Small intestine (tissue), 16 donors: ENCODE measurements at places on chromosomes 16 and 17.

DNA sequence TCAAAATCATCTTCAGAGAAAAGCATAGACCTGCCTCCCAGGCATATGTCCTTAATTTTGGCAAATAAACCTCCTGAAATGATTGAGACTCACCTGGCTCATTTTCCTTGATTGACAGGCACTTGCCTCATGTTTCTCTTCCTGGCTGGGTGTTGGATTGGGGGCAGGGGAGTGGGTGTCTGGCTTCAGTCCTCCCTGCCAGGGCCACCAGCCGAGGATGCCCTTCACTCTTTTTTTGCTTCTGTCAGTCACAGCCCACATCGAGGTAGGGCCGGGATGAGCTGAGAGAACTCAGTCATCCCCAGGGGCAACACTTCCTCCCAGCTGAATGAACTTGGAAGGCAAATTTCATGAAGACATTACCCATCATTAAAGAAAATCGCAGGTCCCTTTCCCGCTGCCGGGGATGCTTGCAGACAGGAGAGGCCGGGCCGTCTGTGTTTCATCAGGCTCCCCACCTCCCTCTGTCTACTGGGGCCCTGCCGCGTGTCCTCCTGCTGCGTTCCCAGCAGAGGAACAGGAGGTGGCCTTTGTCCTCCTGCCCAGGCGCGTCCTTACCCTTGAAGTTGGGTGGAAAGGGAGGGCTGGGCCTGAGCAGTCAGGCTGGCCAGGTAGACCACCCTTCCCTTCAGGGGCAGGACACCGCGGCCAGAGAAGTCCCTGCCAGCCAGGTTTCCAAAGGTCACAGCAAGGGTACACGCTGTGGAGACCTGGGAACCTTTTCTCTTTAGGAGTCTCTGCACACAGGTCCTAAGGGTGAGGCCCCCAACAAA lies 11.2 kb upstream of the DNAH17 start:
- DNase-seq: peak; percentile 53

GRCh38 chr17:75592348-75593020 lies 4.9 kb downstream of the MYO15B start:
- no peak for DNase-seq

GRCh38 chr16:3190949-3191353 lies 2.9 kb downstream of the OR1F1 start:
- peak; percentile 41 for DNase-seq

- DNase-seq: no peak
These were observed 10.7 kb upstream of the CNGB1 start for GRCh38 chr16:57981636-57982035.

DNA sequence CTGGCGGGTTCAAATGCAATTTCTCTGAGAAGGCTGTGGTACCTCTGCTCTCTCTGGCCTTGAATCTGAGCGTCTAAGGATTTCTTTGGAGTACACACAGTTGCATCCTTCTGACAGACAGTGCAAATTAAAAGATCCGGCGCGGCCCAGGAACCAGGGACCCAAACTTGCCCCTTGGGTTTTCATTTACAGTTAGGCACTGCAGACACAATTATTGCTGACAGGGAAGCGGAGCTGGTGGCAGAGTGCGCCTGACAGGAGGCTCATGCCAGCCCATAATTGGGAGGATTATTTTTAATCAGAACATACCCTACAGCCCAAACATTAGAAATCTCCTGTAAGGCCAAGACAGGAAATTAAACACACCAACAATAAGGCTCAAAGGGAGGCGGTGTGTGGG lies 1023.4 kb upstream of the RBFOX1 start:
- no peak for DNase-seq

DNA sequence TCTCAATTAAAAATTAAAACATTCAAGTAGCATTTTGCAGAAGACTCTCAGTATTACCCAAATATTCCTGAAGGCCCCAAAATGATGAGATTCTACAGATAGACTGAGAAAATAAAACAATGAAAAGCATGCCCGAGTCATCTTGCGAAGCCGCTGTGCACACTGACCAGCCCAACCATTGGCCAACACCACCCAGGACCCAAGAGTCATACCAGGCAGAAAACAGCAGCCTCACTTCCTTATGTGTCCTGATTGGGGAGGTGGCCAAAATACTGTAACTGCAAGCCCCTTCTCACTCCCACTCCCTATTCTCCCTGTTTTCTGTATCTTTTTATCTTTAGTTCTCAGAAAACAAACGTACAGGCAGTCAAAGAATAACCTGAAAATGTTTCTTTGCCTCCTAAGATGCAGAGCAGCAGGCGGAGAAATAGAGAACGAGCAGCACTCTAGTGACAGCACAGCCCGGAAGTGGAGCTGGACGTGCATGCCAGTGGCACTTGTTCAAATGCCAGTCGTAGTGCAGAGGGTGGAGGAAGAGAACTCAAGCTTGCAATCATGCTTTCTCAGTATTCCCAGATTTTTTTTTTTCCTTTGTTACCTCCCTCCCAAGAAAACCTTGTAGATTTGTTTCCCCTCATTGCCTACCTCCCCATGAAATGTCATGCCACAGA lies 182.3 kb upstream of the SOX9 start:
- DNase-seq: no peak

DNA sequence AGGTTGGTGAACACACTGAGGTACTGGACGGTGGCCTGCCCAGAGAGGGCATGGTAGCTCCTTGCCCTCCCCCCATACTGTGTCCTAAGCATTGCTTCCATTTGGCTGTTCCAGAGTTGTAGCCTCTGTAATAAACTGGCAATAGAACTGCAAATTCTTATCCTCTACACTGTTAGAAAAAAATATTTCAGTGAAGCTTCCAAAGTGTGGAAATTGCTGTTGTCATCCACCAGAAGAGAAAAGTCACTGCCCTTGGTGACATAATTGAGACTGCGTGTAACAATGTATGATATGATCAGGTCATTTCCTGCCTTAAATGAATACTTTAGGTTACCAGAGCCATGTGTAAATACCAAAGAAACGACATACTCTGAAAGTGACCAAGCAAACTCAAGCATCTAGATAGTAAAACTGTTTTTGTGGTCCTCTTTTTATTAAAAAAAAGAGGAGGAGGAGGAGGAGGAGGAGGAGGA lies 65.9 kb downstream of the CEP95 start:
- DNase-seq: no peak

DNA sequence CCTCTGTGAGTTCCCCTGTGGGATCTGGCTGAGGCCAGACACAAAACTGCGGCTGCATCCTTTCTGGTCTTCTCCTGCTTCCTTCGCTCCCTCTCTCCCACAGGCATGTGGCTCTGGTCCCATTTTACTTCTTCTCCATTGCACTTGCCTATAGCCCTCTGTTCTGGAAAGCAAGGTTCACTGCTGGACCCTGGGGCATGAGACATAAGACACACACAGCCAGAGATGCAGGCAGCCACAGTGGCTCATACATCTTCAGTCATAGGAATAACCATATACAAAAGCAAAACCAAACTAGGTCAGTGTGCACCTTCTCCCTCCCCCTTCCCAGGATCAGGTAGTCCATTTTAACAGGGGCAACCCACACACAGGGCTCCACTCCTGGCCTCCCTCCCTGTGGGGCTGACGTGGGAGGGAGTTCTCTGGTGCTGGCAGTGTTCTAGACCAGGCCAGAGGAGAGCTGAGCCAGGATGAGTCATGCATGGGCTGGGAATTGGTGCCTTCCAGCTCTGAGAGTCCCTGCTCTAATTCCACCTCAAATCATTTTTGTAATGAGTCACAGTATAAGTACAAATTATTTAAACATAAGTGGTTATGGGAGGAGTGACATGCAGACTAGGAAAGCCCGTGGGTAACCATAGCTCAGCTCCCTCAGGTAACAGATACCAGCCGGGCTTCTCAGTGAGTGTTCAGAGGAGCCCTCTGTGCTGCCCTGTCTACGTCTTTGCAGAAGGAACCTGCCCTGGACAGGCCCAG lies 58.0 kb downstream of the ASIC2 start:
- no peak for DNase-seq

DNA sequence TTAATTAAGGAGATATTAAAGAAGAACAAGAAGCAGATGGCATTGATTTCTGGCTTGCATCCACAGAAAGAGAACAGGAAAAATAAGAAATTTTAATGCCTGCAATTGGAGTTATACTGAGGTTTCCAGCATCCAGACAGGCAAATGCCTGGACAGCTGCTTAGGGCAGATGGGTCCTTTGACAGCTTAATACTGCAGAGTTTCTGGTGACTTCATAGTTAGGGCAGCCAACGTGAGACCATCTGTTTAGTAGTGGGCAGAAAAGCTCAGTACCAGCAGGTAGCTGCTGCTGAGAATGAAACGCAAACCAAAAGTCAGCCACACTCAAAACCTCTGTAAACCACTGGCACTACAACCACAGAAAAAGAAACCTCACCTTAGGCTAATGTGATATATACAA lies 109.8 kb downstream of the CDK5R1 start:
- no peak for DNase-seq

GRCh38 chr16:30725418-30725792 lies 22.8 kb upstream of the PHKG2 start:
- no peak for DNase-seq

GRCh38 chr16:592518-593306 lies 2.8 kb downstream of the RAB40C start:
- DNase-seq: peak; percentile 82

DNA sequence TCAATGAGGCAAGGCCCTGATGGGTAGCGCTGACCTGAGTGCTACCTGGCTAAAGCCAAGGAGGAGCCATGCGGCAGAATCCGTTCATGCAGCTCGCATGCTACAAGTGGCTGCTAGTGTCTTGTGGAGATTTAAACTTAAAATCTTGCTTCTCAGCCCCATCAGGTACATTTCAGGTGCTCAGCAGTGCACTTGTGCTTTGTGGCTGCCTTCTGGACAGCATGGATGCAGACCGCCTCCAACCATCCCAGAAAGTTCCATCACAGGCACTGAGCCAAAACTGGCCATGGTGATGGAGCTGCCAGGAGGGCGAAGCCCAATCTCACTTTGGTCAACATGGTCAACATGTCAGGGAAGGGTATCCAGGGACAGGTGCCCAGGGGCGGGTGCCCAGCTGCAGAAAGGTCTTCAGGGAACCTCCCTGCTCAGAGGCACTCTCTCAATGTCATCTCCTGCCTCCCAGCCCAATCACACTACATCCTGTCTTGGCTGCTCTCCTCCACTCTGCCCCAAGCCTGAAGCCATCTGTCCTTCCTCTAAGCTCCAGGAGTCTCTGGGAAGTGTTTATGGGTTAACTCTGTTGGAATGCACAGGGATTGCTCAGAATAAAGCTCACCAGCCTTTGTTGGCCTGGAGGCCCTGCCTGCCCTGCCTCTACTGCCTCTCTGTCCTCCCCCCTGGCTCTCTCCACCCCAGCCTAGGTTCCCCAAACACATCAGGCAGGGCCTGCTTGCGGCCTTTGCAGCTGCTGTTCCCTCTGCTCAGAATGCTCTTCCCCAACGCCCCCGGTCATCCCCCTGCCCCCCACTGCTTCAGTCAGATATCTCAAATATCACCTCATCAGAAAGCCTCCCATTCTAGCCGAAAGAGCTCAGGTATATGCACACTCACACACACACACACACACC lies 18.3 kb upstream of the TNFRSF13B start:
- no peak for DNase-seq

GRCh38 chr17:36934144-36934691 lies 3.1 kb upstream of the LHX1 start:
- DNase-seq: no peak

DNA sequence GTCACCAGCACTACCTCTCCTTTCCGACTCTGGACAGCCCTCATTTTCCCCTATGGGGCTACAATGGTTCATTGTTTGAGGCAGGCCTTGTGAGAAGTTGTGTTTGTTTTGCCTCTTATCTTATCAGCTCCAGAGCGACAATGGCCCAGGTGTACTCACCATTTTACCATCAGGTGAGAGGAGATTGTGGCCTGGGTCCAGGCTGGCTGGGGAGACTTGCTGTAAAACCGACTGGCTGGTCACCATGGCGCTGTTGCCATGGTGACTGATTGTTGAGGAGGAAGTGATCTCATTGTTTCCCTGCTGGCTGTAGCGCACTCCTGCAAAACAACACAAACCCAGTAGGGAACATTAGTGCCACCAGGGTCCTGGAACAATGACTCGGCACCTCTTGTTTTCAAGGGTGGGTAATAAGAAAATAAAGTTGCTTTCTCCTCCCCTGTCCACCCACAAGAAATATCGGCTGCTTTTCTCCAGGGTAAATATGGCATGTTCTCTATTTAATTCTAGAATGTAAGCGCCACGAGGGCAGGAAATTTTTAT lies 34.4 kb downstream of the HNF1B start:
- peak; percentile 98 for DNase-seq

GRCh38 chr16:1575578-1575977 lies 36.3 kb downstream of the IFT140 start:
- no peak for DNase-seq

DNA sequence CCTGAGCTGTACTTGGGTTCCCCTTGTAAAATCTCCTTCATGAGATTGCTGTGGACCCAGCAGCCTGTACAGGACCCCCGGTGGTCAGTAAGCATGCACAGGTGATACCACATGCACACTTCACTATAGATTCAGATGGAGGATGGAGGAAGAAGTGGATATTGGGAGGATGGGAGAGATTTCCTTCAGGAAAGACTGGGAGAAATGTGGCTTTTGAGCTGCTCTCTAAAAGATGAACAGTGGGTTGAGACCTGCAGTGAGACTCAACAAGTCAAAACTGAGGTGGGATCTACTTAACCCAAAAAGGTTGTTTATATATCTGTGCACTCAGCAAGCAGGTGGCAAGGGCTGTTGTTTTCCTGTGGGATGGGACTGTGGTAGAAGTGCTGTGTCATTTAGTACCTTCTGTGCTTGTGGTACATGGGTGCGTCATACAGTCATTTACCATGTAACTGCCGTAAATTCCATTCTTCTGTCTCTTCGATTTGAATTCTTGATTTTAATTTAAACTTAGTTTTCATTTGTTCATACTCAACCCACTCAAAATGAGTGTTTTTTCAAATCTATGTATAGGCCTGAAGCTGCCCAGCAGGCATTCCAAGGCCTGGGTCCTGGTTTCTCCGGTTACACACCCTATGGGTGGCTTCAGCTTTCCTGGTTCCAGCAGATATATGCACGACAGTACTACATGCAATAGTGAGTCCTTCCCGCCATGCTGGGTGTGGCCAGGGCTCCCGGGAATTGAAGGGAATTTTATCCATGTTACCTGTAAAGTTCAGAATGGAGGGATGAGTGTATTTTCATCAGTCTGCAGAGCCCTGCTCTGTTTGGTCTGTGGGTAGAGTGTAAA lies 6.9 kb downstream of the HERPUD1 start:
- DNase-seq: no peak

DNA sequence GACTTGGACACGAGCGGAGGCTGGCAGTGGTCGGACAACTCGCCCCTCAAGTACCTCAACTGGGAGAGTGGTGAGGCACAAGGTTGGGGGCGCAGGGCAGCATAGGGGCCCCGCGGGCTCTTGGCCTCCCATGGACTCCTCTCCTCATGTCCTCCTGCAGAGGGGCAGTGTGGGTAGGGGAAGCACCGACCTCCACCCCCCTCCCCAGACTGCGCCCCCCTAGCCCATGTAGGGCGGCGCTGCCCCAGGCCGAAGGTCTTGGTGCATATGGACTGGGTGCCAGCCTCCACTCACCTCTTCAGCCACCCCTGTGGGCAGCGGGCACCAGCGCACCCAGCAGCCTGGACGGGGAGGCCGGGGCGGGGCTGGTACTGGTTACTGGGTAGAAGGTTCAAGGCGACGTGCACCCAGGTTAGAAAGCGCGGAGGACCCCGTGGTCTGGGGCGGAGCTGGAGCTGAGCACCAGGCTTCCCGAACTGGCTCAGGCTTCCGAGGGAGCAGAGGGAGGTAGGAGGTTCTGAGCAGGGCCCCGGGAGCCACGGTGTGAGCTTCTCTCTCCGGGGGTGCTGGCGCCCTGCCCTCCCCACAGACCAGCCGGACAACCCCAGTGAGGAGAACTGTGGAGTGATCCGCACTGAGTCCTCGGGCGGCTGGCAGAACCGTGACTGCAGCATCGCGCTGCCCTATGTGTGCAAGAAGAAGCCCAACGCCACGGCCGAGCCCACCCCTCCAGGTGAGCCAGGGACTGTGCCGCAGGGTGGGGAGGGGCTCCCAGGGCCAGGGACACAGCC lies 39.5 kb downstream of the MRC2 start:
- no peak for DNase-seq
